ENCODE measurements at places on chromosomes 2 and 18.

DNA sequence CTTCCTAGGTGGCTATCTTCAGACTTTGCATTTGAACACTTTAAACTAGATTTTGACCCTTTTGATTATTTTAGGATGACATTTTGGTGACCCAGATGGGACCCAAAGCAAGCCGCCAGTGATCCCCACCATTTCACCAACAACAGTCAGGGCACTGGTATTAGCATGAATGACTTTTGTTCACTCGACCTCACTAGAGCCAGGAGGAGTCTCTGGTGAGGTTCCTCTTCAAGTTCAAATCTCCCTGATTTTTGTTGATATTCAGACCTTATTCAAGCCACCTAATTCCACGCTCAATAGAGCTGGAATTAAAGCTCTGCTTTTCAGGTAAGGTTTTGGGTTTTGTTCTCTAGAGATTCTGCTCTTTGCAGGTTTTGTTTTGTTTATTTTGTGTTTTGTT, 202.3 kb downstream of the MREG start:
- no peak for DNase-seq

DNA sequence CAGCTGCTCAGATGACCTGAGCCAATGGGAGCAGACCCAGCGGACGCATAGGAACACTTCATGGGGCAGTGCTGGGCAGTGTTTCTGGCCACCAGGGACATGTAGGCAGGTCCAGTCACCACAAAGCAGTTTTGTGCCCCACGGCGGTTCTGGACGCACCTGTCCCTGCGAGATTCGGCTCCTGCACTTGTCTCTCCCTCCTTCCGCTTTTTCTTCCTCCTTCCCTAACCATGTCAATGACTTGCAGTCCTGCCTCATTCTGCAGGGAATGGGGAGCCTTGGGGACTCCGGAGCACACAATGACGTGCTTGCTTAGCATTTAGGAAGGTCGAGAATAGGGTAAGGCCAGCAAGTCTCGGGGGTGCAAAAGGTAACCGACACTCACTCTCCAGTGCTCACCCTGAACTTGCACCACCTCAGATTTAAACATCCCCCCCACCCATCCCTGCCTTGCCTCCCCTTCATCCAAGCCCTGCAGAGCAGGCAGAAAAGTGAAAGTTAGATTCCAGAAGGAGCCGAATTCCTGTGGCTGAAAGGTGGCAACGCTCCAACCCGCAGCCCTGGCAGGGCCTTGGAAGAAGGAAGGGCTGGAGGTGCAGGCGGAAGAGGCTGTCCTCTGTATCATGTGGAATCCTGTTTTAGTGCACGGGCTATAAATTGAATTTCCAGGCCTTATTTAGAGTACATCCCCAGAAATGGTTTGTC, 40.5 kb upstream of the ATG16L1 start:
- DNase-seq: no peak

- DNase-seq: no peak
Measured at GRCh38 chr18:77761332-77761731, 511.7 kb downstream of the GALR1 start.

- no peak for DNase-seq
Measured at GRCh38 chr18:68219274-68219673, 495.6 kb downstream of the TMX3 start.

- no peak for DNase-seq
Measured at GRCh38 chr2:224369028-224369632, 32.8 kb downstream of the FAM124B start.

- DNase-seq: no peak
Measured at GRCh38 chr2:143705108-143705707, 576.0 kb downstream of the ARHGAP15 start.

GRCh38 chr2:170238776-170239175, 60.8 kb downstream of the MYO3B start:
- no peak for DNase-seq

DNA sequence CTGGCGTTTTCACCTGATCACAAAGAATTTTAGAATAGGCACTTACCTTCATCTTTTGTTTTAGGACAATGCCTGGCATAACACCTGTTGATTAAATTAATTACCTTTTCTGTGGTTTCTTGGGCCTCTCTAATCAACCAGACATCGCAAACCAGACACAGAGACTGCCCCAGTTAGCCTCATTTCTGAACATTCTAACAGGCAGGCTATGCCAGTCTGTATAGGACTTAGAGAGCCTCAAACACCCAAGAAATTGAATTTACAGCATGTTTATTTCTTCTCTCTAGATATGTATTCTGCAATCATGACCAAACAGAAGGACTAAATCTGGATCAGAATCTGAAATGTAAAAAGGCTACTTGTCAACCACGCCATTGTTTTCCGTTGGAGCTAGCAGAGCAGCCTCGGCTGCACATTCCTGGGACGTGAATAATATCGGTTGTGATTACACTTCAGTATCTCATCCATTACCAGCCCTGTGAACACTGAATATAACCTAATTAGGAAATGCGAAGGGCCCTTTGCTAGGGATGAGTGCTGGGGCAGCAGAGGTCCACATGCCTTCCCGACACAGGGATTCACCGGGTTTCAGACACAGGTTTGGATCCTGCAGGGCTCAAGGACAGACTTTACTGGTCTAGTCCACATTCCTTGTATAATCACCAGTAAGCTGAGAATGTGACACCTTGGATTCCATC, 17.5 kb upstream of the CDC42EP3 start:
- DNase-seq: no peak

Data from NCI-H524 treated with DMSO at 0.1 percent for 48 hours (cell line).